ENCODE measurements at places on chromosomes 4 and X. TPM values are rescaled to one million over a fixed set of nuclear protein-coding genes. Genes with fewer than 3 reads are reported as not detected.

DNA sequence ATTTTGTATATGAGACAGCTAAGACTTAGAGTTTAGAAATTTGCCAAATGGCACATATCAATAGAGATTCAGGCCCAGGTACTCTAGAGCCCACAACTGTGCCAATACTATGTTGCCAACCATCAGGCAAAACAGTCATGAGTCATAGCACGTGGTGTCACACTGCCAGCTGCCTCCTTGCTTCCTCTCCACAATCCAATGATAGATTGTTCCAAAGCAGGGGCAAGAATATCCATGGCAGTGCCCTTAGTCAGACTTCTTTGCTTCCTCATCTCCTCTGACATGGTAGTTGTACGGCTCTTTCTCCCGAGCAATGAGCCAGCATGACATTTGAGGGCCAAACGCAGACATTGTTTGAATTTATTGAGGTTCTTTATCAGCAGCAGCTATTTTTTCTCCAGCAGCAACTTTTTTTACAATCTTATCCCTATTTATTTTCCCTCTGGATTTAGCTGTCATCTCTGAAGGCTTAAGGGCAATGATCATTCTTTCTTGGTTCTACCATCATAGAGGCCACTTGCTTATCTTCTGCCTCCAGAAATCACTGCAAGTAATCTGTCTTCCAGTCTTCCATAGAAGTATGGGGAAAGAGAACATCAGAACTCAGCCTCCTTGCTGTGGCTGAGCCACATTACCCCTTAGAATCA lies 169.7 kb downstream of the COL4A6 start:
- DNase-seq: no peak

DNA sequence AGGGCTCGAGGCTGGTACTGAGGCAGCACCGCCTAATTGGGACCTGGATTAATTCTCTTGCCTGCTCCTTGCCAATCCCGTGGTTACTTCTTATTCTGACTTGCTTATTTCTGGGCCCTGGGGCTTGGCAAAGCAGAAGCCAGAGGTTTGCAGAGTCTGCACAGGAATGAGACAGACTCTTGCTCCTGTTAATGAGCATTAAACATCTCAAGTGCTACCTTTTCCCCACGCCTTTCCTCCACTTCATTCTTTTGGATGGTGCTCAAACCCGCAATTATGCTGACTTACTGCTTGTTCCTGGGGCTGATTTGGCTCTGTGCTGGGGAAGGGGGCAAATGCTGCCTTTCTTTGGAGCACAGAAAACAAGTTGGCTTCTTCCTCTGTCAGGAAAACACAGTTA lies 16.5 kb upstream of the STOX2 start:
- no peak for DNase-seq

DNA sequence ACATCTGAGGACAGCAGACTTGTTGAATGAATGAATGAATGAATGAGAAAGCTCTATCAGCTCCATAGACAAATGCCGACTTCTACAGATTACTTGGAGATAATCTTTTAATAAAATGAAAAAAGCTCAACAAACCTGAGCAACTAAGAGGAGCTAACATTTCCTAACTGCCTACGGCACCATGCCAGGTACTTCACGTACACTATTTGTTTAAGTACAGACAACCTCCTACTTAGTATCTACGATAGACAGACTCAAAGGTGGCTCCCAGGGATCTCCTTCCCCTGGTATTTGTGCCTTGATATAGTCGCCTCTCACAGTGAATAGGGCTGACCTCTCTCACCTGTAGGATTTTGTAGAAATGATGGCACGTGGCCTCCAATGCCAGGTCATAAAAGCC lies 412.2 kb upstream of the FAT1 start:
- DNase-seq: no peak

DNA sequence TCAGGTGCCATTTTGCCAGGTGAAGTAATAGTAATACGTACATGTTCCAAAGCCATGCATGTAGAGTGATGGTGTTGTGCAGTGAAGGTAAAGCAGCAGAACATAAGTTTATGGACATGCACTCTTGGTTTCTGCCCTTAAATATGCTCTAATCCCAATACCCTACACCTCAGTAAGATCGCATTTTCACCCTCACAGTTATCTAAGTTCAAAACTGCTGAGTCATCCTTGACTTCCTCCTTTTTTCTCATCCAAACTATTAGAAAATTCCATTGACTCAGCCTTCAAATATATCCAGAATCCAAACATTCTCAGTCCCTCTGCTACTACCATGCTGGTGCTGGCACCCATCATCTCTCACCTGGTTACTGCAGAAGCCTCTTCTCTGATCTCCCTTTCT lies 652.9 kb upstream of the IGFBP7 start:
- no peak for DNase-seq

The OTUD6A gene
- not detected for total RNA-seq

The SPANXN3 gene
- not detected for total RNA-seq

- DNase-seq: no peak
Observed at GRCh38 chr4:108035691-108036090, 46.0 kb downstream of the HADH start.

The KLHL8 gene
- 16.6 TPM for total RNA-seq

- DNase-seq: no peak
Observed at GRCh38 chrX:42107495-42108488, 184.4 kb upstream of the CASK start.

GRCh38 chr4:168879188-168879587 lies 130.9 kb downstream of the CBR4 start:
- DNase-seq: no peak

DNA sequence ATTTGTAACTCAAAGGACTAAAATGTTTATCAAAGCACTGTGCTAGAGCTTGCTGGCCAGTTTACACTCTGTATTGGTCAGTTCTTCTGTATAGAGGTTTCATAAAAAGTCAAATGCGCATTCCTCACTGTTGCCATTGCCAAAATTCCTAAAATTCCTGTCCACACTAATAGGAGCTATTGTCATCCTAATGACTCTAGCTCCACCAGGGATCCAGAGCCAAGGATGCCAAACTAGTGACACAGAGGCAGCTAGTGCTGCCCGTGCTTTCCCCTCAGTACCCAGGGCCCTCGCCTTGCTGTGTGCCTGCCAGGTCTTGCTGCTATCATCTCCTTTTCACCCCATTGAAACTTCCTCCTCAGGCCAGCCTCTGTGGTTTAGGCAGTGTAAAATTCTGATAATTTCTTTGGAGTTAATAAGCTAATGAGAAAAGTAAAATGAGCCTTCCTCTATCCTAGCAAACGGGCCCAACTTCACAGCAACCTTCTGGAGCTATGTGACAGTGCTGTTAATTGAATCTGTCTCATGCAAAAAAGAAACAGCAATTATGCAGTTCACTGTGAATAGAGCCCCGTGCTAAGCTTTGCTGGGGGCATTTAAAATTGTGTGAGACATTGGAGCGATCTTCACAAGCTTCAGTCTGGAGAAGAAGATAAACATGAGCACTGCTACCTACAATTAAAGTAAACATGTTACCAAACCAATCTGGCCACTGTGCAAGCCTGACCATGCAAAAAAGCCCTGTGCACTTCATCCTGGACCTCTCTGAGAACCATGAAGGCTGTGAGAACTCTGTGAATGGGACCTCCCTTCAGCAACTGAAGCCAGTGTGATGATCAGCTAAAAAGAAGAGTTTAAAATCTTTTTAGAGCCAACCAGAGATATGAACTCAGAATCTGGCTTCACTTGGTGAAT lies 43.1 kb upstream of the FGF2 start:
- DNase-seq: no peak

DNA sequence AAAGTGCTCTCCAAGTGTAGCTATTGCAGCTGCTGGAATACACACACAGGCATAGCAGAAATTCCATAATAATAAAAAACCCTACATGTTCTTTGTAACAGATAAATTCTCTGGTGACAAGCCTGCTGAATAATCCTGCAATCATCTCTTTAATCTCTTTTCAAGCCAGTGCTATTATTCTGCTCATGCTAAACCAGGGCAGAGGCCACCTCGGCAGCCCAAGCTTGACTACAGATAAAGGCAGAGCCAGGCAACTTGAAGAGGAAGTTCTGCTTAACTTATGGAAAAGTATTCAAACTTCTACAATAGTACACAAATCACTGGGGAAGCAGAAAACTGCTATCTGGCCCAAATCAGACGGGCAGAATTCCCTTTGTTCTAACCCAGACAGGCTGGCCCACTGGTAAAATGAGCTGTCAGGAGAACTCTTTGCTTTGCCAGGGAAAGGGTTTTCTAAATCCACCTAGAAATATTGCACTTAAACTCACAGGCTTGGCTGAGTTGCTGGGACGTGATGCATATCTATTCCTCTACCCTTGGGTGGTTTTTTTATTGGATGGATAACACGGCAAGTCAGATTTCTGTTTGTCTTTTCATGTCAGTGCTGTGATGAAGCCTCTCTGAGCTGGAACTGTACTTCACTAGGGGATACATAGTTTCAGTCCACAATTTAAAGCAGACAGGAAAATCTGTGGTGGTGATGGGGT lies 70.5 kb downstream of the GATB start:
- no peak for DNase-seq

DNA sequence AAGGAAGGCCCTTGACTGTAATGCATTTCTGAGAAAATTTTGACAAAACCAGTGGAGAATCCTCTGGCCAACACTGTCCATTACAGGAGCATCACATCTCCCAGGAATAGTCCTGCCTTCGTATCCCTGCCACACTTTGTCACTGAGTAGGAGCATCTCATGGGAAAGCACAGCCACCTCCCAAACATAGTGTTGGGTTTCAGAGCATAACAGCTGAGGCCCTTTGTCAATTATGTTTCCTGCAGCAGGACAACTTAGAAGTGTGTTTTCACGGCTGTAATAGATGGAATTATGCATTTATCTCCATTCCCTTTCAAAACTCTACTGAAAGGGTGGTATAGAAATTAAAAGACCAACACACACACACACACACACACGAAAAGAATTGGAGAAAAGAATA lies 91.1 kb upstream of the SMAD1 start:
- no peak for DNase-seq

- DNase-seq: no peak
Observed at GRCh38 chrX:127888767-127889166, 163.4 kb downstream of the ACTRT1 start.

All from glutamatergic neuron (in vitro differentiated cells).